CD4-positive, alpha-beta memory T cell (primary cell): ENCODE measurements at places on chromosomes 5 and 9. TPM values are rescaled to one million over a fixed set of nuclear protein-coding genes. Genes with fewer than 3 reads are reported as not detected.
A peak's percentile ranks its signal among the peaks of the same experiment; 100 is the strongest.

The SLC45A2 gene
- total RNA-seq: not detected

The SEMA6A gene
- total RNA-seq: not detected

The SGCD gene
- not detected for total RNA-seq

The EQTN gene
- total RNA-seq: not detected

The PCDHB2 gene
- total RNA-seq: 0.28 TPM

- no peak for DNase-seq
Observed at GRCh38 chr5:179916523-179916922, 8.8 kb upstream of the TBC1D9B start.

DNA sequence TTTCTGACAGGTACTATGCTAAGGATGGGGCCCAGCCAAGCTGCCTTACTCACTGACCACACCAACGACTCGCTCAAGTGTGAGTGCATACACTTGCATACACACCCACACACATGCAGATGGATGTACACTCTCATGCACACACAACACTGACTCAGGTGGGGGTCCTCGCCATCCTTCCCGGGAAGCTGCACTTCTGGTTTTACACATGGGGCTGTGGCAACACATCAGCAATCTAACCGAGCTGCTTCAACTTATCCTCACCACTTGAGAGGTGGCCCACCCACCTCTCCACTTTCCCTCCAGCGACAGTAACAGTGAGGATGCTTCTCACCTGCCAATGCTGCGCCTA lies 67.2 kb upstream of the SLC25A51 start:
- no peak for DNase-seq

DNA sequence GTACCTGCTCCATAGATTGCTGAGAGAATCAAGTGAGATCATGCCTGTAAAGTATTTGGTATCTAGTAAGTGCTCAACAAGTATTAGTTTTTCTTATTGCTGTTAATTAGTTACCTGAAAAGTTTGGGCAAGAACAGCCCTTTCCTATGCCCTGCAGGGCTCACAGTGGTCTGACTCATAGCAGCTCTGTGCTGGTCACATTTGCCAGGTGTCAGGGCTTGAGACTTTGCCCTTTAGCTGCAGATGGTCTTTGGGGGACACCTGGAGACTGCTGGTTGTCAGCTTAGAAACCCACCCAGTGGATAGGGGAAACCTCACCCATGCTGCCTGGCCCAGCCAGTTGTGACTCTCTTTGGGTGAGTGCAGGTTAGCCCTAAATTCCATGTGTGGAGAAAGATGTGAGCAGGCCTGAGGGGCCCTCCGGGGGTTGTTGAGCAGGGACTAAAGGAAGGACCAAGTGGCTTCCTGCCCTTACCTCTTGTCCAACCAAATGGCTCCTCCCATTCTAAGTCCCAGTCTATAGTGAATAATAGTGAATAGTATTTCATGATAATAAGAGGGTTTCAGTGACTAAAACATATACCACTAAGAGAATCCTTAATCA lies 9.0 kb downstream of the COL27A1 start:
- no peak for DNase-seq

GRCh38 chr5:125200866-125201373 lies 454.5 kb upstream of the ZNF608 start:
- DNase-seq: no peak

DNA sequence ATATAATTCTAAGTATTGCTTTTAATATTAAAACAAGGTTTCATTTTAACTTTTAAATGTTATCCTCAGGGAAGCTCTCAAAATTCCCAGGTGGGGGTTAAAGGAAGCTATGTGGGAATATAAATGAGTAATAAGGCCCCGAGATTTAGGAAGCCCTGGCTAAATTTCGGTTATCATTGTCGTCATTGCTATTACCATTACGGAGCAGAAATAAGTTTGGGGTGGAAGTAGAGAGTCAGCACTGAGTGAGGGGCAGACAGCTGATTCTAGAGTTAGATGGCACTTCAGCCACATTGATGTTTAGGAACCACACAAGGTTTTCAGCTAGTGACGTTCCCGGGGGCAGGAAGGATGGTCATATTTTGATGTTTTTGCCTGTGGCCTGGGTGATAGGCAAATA lies 74.9 kb downstream of the NREP start:
- no peak for DNase-seq

GRCh38 chr5:142749321-142749720 lies 20.9 kb upstream of the ARHGAP26 start:
- DNase-seq: no peak

DNA sequence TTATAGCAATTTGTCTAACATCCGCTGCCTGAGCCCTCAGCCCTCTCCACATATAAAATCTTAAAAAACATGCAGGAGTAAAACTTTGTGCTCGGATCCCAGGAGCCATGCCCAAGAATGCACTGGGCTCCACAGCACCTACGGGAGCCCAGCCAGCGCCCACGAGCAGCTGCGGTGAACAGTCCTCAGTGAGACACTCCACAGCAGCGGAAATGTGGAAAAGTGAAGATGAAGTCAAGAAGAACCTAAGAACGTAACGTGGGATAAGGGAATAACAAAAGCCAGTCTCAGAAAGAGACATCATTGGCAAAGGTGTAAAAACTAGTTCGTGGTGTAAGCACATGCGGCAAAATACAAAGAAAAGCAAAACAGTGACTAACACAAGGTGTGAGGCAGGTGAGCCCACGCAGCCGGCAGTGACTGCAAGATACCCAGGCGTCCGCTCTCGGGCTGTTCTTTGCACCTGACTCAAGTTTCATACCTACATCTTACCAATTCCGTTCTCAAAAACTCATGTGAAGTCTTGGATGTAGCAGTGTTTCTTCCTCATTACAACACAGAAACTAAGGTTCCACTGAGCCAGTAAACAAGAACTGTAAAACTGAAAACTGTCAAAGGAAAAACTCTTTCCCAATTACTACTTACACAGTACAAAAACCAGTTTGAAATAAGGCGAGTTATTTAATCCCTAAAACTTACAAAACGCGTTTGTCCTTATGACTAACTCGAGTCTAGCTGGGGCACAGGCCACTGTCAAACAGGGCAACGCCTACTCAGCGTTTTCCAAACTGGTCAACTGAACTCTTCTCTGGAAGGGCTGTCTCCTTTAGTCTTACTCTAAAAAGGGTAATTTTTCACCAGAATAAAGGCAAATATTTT lies 1.7 kb downstream of the CAMSAP1 start:
- peak; percentile 26 for DNase-seq

- no peak for DNase-seq
Observed at GRCh38 chr9:114448706-114449105, 56.6 kb downstream of the WHRN start.

- DNase-seq: no peak
Observed at GRCh38 chr5:176644878-176645670, 2.2 kb upstream of the TSPAN17 start.

- no peak for DNase-seq
Observed at GRCh38 chr9:132327537-132327936, 27.2 kb downstream of the SETX start.
